Activated T-cell treated with anti-CD3 and anti-CD28 coated beads for 24 hours (primary cell): ENCODE measurements at places on chromosomes 3 and 15.

DNA sequence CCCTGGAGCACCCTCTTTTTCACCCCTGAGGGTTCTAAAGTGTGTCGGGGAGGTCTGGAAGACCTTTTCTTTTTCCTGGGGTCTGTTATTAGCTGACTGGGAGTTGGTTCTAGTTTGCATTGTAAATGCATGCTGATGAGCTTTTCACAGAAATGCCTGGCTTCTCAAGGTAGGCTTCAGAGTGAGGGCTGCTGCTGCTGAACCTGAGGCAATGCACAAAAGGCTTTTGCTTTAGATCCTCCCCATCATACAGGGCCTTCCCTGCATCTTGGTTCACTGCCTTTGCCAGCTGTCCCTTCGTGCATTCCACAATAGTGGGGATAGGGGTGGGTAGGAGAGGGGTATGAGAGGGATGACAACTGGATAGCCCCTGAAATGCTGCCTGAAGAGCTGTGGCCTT lies 46.6 kb downstream of the FAH start:
- no peak for DNase-seq

GRCh38 chr3:149848238-149848637 lies 35.2 kb downstream of the RNF13 start:
- no peak for DNase-seq

- no peak for DNase-seq
Measured at GRCh38 chr3:121493431-121493830, 52.4 kb downstream of the POLQ start.

DNA sequence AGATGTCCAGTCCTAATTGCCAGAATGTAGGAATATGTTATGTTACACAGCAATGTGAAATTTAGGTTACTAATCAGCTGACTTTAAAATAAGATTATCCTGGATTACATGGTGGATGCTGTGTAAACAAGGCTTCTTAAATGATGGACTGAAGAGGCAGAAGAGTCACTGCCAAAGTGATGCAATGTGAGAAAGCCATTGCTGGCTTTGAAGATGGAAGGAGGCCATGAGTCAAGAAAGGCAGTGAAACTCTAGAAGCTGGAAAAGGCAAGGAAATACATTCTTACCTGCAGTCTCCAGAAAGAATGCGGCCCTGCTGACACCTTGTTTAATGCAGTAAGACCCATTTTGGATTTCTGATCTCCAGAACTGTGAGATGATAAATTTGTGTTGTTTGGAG lies 179.1 kb upstream of the ZPLD1 start:
- DNase-seq, result no peak

GRCh38 chr3:111588527-111588926 lies 6.6 kb downstream of the ZBED2 start:
- DNase-seq, result no peak

- DNase-seq, result peak; percentile 55
Measured at GRCh38 chr3:46947981-46948791, 28.4 kb downstream of the CCDC12 start.

- no peak for DNase-seq
Measured at GRCh38 chr3:172314591-172315160, 133.6 kb downstream of the GHSR start.

DNA sequence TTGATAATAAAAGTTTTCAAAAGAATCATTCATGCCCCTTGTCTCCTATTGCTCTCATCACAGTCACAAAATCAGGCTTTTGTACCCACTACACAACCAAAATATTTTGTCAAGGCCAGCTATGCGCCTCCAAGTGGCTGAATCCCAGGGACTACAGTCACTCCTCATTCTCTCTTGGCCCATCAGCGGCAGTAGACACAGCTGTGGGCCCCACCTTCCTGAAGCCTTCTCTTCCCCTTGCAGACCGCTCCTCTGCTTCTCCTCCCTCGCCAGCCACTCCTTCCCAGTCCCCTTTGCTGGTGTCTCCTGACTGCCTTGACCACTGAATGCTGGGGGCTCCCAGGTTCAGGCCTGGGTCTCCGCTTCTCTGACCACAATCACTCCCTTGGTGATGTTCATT lies 52.1 kb downstream of the LSM3 start:
- no peak for DNase-seq

- DNase-seq, result no peak
Measured at GRCh38 chr15:60563539-60564404, 84.8 kb upstream of the ICE2 start.

- no peak for DNase-seq
Measured at GRCh38 chr3:34260271-34261000, 462.0 kb downstream of the PDCD6IP start.

GRCh38 chr3:174062923-174063322 lies 665.4 kb downstream of the NLGN1 start:
- no peak for DNase-seq

DNA sequence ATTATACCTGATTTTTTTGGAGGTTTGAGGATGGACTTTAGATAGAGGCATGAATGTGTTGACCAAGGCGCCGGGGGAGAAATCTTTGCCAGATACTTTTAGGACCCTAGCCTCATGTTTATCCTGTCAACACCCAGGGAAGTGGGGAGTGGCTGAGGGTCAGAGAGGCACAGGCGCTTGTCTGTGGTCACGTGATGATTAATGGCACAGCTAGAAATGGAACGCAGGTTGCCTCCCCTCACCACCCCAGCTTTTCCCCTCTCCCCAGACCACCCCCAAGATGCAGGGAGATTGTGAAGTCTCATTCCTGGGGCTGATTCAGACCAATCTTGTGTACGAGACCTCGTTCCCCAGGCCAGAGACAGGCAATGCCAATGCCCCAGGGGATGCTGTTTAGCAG lies 218.4 kb upstream of the LINGO1 start:
- DNase-seq, result no peak

- DNase-seq, result no peak
Measured at GRCh38 chr3:142028243-142028777, 121.0 kb downstream of the TFDP2 start.

- no peak for DNase-seq
Measured at GRCh38 chr3:74518610-74519009, 95.8 kb downstream of the CNTN3 start.

GRCh38 chr15:48974882-48975281 lies 11.2 kb upstream of the SHC4 start:
- no peak for DNase-seq

DNA sequence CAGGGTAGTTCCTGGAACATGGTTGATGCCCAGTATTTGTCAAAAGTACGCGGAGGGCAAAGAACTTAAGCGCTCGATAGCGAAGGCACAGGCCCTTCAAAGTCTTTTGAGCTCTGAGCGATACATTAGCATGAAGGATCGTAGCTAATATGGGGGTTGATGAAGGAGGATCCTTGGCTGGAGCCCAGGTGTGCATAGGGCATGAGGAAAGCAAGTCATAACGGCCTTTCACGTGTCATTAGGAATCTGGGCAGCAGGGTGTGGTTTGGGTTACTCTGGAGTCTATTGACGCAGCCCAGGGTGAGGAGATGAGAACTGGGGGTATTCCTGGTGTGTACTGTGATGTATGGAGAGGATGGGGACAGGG lies 31.7 kb downstream of the SPINK8 start:
- peak; percentile 16 for DNase-seq

DNA sequence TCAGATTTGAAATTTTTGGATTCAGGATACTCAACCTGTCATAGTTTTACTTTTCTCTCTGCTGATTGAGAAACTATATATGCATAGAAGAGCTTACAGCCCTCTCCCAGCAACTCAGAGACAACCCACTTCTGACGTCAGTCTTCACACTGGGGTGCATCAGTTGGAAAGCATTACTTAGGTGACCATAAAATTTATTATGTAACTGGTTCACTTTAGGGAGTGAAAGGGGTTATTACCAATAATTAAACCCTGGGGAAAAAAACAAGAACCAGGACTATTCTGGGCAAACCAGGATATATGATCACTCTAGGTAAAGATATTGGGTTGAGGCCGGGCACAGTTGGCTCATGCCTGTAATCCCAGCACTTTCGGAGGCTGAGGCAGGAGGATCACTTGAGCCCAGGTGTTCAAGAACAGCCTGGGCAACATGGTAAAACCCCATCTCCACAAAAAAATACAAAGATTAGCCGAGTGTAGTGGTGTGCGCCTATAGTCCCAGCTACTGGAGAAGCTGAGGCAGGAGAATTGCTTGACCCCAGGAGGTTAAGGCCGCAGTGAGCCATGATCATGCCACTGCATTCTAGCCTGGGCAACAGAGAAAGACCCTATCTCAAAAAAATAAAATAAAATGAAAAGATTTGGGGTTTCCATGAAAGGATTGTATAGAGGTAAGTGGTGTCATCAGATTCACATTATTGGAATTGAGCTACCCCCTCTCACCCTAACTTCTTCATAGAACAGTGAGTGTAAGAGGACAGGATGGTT lies 27.1 kb downstream of the HES1 start:
- no peak for DNase-seq

GRCh38 chr3:129783470-129783869 lies 110.0 kb downstream of the TMCC1 start:
- DNase-seq, result no peak

GRCh38 chr3:114221165-114221880 lies 16.1 kb downstream of the ZNF80 start:
- DNase-seq, result peak; percentile 36

- DNase-seq, result no peak
Measured at GRCh38 chr15:70604666-70605315, 158.6 kb downstream of the UACA start.

DNA sequence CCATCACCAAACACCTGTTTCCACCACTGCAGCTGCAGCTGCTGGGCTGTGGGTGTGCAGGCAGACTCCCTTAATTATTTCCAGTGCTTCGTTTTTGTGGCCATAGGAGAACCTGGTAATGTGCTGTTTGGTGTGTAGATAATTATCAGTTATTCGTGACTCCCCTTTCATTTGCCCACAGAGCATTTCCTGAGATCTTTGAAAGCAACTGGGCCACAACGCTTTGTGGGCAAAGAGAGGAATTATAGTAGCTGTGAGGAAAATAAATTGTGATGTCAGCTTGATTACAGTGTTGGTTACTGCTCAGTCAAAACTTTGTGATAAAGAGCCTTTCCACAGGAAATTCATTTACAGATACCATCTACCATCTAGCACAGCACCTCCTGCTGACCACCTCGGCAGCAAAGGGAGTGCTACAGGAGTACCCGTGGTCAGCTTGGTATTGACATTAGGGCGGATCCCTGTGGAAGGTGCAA lies 193.3 kb upstream of the SLCO3A1 start:
- no peak for DNase-seq

DNA sequence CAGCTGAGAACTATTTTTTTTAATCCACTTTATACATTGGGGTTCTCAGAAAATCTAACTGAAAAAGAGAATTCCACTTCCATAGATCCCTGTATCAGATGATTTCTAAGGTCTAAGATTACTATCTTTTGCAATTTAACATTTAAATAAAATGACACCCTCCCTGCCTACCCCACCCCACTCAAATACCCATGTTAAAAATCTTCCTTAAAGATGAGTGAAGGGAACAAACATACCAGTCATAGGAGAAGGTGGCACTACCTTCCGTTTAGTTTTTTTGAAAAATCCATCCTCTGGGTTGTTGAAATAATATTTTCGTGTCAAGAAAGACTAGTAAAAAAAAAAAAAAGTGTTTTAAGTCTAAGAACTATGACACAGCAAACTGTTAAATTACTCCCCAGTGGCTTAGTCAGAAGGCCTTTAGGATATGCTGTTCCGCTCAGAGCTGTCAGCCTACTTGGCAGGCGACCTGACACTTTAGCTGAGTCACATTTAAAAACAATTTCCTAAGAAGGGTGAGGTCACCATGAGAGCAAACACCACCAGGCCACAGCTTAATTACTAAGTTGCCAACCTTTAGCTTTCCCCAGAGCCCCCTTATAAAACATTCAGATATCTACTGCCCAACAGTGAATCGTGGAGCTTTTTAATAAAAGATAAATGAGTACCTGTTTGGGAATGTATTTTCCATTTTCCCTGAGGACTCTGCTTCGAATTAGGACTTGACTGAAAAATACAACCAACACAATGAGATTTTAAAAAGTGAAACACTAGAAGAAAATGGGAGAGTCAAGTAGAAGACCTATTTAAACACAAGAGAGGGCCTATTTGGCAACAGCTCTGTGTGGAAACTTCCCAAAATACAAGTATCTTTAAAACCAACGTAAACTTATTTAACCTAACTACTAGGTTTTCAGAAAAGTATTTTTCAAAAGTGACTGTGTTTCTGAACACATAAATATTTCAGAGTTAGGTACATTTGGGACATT lies 9.6 kb downstream of the EMC3 start:
- no peak for DNase-seq

DNA sequence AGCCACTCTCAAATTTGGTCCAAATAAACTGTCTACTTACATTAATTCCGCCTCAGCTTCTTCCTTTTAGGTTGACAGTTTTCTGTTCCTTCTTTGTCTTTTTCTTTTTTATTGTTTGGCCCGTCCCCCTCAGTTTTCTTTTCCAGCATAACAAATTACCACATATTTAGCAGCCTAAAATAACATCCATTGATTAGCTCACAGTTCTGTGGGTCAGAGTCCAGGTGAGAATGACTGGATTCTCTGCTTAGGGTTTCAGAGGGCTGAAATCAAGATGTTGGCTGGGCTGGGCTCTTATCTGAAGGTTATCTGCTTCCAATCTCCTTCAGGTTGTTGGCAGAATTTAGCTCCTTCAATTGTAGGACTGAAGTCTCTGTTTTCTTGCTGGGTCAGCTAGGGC lies 24.6 kb upstream of the LCTL start:
- no peak for DNase-seq

DNA sequence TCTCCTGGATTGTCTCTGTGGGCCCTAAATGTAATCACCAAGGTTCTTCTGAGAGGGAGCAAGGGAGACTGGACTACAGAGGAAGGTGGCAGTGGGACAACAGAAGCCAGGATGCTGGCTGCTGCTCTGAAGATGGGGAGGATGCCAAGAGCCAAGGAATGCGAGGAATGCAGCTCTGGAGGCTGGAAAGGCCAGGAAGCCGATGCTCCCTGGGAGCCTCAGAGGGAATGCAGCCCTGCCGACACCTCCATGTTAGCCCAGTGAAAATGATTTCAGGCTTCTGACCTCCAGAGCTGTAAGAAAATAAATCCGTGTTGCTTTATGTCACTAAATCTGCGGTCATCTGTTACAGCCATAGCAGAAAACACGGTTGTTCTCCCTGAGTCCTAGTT lies 44.1 kb downstream of the UMPS start:
- DNase-seq, result no peak

GRCh38 chr15:40183636-40184463 lies 23.0 kb downstream of the BUB1B start:
- no peak for DNase-seq

GRCh38 chr15:56608140-56608778 lies 125.0 kb downstream of the ZNF280D start:
- DNase-seq, result no peak

DNA sequence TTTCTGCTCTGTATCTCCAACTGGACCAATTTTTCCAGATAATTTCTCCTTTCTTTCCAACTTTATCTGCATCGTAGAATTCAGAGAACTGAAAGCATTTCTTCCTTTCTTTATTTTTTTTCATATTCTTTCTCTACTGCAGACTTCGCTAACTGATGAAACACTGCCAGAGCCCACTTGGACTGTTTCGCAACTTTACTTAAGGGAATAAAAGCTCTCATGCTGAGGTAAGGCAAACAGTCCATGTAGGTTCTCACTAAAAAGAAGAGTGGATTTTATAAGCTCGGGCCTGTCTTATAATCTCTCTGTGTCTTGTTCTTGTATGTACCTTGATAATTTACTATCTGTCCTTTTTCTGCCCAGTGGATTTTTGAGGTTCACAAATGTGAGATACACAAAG lies 163.5 kb downstream of the CNTN4 start:
- no peak for DNase-seq
